Hematopoietic multipotent progenitor cell (in vitro differentiated cells): ENCODE measurements at places on chromosomes 4 and X. TPM values are rescaled to one million over a fixed set of nuclear protein-coding genes. Genes with fewer than 3 reads are reported as not detected.

Gene NKX6-1
- under 0.01 TPM for total RNA-seq

- DNase-seq, result peak; percentile 72
Observed at GRCh38 chrX:136953867-136954787, 73.6 kb upstream of the RBMX start.

- no peak for DNase-seq
Observed at GRCh38 chr4:170697045-170697444, 607.3 kb upstream of the AADAT start.

Gene WAS
- total RNA-seq, result 52.0 TPM

Gene RHOXF2
- total RNA-seq, result not detected

DNA sequence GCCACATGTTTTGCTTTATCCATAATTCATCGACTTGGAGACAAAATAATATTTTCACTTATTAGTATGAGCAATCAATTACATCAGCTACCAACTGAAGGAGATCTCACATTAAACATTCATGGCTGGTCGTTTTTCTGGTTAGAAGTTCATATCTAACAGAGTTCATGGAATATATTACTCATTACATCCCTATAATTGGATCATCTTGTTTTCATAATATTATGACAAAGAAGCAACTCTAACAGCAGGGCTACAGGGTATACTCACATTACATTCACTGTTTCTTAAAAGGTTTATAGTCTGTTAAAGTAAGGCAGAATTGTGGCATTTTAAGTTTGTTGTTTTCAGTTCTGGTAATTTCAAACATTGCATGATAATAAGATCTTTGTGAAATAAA is 33.0 kb downstream of the GSTCD start:
- no peak for DNase-seq

DNA sequence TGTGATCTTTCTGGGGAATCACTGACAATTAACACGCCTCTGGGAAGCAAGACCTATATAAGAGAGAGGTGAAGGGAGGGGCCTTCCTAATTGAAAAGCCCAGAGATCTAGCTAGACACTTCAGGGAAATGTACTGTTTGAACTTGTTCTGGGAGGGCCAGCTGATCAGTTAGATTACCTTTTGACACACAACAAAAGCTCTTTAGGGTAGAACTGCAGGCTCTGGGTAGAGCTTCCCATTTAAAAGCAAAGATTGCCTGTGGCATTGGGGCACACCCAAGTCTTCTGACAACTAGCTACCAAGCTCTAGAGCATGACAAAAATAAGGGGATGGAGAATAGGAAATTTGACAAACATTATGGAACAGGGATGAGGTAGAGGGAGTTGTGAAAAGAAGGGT is 26.3 kb downstream of the AREG start:
- no peak for DNase-seq

Gene SPANXC
- total RNA-seq, result not detected

Gene GPM6B
- 0.81 TPM for total RNA-seq

DNA sequence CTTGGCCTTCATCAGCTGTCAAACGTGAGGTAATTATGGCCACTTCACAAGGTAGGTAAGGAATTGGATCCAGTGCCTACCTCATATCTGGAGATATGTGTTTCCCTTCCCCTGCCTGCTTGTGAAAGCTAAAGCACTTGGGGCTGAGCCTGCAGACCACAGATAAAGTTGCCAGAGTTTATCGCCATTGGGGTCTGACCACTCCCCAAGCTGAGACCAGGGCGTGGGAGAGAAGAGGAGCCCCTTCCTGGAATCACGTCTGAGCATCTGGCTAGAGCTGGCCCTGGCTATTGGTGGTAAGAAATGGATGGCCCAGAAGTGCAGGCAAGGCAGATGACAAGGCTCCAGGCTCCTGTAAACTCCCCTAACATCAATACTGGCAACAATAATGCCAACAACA is 2.7 kb downstream of the ALAS2 start:
- no peak for DNase-seq

- no peak for DNase-seq
Observed at GRCh38 chr4:132504438-132504837, 644.7 kb upstream of the PCDH10 start.

- no peak for DNase-seq
Observed at GRCh38 chr4:21845663-21846062, 102.9 kb downstream of the KCNIP4 start.

Gene SH3BP2
- 60.6 TPM for total RNA-seq

DNA sequence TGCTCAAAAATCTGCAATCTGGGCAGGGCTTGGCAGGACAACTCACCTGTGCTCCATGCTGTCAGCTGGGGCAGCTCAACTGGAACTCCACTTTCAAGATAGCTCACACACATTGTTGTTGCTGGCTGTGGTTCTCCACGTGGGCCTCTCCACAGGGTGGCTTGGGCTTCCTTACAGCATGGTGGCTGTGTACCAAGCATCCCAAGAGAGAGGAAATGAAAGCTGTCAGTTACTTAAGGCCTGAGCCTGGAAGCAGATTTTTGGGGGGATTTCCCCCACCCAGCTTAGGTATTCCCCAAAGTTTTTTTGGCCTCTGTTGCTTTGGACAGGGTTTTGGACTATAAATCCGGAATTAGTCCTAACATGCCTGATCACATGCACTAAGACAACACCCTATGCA is 81.0 kb downstream of the BCOR start:
- no peak for DNase-seq

Gene HTR2C
- under 0.01 TPM for total RNA-seq

DNA sequence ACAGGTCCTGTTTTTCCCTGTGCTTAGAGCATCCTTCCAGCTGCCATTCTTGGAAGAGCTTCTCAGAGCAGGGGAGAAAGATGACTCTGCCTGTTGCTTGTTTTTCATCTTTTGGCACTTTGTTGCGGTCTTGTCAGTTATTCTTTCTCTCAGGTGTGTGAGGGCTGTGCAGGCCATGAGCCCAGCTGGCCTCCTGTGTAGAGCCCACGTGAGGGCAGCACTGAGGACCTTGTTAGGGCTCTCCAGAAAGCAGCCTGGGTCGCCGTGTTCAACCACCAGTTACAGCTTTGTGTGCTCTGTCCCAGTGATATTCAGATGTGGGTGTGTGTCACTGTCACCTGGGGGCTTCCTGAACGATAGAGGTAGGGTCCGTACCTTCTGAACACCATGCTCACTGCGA is 52.8 kb downstream of the NOP14 start:
- no peak for DNase-seq

GRCh38 chrX:143081231-143081630 is 55.5 kb downstream of the SPANXN4 start:
- DNase-seq, result no peak

Gene BST1
- 13.7 TPM for total RNA-seq

Gene NR3C2
- total RNA-seq, result 1.1 TPM

- no peak for DNase-seq
Observed at GRCh38 chr4:60096676-60097075, 1103.5 kb upstream of the ADGRL3 start.

DNA sequence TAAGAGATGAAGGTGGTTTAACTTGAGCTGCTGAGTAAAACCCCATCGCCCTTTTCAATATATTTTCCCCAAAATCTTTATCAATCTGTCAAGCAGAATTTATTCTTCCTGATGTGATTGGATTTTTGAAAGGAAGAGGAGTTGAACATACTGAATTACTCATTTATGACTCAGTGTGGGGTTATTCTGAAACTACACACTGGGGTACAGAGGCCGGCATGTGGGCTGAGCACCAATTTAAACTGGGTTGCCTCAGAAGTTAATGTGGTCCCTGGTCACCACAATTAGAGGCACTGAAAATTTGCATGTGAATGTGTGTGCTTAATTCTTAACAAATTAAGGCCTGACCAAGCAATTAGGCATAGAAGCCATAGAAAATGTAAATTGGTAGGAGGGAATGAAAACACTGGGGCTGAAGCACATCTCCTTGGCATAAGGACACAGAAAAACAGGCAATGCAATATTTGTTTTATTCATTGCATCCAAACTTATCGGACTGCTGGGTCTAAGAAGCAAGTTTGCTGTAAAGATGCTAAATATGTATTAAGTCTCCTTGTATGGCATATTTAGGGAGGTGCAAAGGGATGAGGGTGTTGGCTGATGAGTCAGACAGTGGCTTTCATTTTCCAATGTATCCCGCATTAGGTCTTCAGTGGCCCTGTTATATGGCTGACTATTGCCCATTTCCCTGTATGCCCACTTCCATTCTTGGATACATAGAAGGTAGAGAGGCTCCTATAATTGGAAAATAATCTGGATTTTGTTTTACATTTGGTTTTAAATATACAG is 170.9 kb downstream of the IL15 start:
- no peak for DNase-seq

DNA sequence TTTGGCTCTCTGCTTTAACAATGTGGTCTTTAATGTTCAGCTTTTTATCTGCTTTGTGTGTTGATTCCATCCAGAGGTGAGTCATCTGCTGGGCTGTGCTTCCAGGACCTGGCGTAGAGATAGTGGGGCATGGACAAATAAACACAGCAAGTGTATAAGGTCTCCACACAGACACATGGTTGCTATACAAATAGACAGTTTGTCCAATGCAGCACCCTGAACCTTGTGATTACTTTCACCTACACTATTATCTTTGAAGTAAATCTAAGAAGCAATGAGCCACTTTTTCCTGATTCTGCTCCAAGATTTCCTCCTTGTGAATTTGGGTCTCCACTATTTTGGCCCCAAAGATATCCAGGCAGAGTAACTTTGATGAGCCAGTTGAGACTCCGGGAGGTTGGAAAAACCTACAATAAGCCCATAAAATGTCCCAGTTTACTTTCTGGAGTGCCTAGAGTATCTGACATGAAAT is 12.1 kb downstream of the PPARGC1A start:
- no peak for DNase-seq

GRCh38 chr4:183633476-183634400 is 25.2 kb downstream of the RWDD4 start:
- DNase-seq, result no peak

GRCh38 chrX:153863251-153863991 is 22.6 kb downstream of the L1CAM start:
- no peak for DNase-seq

DNA sequence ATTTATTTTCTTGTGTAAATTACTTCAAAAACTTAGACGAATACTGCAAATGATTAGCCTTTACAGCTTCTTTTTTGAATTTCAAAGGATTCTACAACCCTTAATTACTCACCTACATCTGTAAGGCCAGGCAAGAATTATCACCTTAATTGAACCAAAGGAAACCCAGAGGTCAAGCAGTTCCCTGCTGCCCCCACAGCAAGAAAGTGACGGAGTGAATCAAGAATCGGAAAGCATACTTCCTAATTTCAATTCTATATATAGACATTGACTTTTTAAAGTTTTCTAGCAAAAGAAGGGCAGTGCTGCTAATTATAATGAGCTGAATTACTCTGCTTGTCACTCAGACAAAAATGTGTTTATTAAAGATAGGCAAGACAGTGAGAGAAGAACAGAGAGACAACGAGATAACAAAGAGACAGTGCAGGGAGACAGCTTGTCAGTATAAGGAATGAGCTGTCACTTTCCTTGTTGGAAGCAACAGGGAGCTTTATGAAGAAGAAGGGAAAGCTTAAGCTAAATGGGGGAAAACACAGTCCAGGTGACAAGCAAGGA is 47.5 kb upstream of the SPANXN4 start:
- DNase-seq, result no peak

DNA sequence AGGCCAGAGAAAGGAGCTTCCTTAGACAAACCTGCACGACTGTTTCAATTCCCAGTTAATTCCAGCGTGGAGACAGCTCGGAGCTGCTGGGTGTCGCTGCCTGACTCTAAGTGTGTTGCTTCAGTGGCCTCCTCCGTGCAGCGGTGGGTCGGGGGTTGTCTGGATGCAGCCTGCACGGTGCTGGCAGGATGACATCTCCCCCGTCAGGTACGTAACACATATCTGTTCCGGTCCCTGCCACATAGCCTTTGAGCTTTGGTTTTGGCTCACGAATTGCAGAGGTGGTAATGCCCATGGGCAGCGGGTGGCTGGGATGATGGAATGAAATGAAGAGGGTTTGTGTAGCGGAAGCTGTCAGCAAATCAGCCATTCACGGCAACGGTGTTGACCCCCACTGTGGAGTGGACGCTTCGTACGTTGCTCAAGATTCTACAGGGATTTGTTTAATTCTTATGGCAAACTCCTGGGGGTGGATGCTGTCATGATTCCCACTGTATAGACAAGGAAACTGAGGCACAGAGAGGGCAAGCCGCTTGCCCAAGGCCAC is 33.7 kb upstream of the HMX1 start:
- DNase-seq, result no peak

DNA sequence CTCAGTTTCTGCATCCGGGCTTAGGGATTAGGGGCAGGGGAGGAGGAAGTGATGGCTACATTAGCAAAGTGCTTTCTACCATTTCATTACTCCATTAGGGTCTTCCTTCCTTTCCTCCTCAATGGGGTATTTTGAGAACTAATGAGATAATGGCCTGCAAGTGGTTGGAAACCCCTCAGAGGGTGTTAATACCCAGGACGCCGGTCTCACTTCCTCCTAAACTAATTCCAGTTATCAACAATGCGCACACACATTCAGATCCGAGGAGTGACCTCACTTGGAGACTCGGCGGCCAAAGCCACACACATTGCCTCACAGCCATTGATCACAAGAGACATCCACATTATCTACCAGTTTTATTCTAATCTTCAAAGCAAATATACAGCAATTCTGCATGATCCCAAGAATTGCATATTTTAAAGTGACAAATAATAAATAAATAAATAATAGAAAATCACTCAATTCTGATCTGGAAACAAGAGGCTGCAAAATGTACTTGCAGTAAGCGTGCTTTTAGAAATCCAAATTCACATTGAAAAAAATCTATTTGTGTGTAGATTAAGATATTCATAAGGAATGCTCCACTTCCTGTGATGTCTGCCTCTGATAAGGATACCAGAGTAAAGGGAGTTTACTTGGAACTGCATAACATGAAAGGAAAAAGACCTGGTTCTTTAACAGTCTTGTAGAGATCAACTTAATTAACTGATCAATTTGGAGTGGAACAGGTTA is 329.1 kb downstream of the FBXW7 start:
- no peak for DNase-seq

- DNase-seq, result no peak
Observed at GRCh38 chrX:153635788-153636668, 11.0 kb upstream of the DUSP9 start.

DNA sequence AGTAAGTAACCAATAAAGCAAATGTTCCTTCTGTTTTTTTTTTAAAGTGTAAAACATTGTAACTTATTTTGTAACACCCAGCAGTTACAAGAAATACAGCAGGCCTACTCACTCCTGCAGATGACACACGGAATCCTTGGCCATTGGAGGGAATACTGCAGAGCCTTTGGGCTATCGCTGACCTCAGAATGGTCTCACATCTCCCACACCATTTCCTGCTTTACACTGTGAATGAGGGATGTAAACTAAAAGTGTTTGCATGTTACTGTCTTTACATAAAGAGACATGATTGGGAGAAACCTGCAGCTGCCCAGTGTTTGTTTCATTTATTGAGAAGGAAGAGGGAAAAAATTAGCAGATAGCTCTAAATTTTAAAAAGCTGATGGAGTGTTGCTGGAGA is 64.1 kb downstream of the USP46 start:
- DNase-seq, result no peak

- DNase-seq, result no peak
Observed at GRCh38 chr4:53015681-53016080, 153.6 kb downstream of the RASL11B start.

GRCh38 chr4:675036-675882 is 917 bp downstream of the MYL5 start:
- DNase-seq, result no peak

GRCh38 chr4:53801373-53801772 is 210.1 kb upstream of the LNX1 start:
- no peak for DNase-seq
